ENCODE measurements at places on chromosomes 7 and 10.
A peak's percentile ranks its signal among the peaks of the same experiment; 100 is the strongest.

DNA sequence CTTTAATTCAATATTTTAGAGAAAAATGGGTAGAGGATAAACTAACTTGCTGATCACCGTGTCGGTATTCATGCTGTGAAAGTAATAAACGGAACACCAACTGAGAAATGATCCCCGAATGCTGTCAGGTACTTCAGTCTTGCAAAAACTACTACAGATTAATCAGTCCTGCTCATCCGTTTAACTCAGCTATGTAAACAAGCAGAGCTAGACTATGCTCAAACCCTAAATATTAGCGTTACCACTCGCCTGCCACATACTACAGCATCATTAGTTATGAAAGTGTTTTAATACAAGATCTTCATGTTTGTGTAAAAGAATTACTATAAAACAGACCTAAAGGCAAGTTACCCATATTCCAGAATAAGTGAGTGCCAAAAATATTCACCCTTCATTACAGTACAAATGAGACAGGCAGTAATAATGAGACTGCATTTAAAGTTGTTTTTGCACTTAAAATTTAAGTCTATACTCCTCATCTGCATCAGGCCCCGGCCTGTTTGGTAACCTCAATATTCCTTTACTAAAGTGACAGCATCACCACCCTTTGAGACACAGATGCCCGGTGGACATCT lies 952 bp downstream of the DNMBP start:
- DNase-seq: no peak

- no peak for DNase-seq
Observed at GRCh38 chr7:78620920-78621319, 822.3 kb downstream of the PHTF2 start.

GRCh38 chr10:130105724-130106123 lies 4.9 kb downstream of the C10orf143 start:
- DNase-seq: no peak

DNA sequence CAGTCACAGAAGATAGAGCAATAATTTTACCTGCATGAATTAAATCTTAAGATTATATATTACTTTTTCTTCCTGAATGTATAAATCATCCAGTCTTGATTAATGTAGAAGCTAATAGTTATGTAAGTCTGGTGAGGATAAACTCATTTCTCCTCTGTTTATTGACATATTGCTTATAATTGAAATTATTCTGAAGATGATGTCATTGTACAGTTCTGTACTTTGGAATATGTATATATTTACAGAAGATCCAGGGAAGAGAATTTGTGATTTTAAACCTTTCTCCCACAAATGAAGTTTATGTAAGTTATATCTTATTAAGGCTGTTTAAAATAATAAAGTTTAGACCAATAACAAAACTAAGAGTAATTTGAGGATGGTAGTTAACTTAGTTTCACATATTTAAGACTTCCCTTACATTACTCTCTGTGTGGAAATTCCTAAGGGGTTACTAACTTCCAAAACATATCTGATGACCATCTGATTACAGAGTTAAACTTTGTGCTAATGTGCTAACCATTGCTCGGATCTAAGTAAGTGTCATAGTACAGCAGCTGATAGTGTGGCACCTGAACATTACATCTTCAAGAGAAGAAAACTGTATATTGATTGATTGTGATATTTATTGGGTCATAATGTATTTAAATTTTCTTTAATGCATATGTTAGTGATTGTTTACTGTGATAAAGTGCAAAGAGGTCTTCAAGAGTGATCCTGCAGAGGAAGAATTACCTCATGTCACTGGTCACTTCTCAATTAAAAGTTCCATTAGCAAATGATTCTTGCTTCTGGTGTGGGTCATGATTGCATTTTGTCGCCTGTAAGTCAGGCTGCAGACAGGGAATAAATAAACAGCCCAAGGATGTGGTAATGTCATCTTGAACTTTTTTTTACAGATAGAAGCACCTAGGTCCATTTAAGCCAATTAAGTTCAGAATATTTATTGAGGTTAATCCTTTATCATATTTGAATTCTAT lies 96.9 kb downstream of the UBE3C start:
- DNase-seq: no peak

- no peak for DNase-seq
Observed at GRCh38 chr7:130351791-130352090, 7.1 kb downstream of the CPA5 start.

DNA sequence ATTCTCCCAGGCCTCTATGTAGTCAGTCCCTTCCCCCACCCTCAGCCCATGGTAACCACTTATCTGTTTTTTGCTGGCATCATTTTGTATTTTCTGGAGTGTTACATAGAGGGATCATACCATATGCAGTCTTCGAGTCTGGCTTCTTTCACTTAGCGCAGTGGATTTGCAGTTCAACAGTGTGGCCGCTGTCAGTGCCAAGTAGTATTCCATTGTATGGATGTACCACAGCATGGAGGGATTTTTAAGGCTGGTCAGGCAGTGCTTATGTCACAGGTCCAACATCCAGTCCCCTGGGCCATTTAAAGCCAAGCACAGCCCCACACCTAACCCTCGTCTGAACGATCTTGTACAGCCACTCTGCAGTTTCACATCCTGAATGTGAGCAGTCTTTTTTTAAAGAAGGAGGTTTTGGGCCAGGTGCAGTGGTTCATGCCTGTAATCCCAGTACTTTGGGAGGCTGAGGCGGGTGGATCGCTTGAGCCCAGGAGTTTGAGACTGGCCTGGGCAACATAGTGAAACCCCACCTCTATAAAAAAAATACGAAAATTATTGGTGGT lies 121.8 kb downstream of the CUX1 start:
- no peak for DNase-seq

DNA sequence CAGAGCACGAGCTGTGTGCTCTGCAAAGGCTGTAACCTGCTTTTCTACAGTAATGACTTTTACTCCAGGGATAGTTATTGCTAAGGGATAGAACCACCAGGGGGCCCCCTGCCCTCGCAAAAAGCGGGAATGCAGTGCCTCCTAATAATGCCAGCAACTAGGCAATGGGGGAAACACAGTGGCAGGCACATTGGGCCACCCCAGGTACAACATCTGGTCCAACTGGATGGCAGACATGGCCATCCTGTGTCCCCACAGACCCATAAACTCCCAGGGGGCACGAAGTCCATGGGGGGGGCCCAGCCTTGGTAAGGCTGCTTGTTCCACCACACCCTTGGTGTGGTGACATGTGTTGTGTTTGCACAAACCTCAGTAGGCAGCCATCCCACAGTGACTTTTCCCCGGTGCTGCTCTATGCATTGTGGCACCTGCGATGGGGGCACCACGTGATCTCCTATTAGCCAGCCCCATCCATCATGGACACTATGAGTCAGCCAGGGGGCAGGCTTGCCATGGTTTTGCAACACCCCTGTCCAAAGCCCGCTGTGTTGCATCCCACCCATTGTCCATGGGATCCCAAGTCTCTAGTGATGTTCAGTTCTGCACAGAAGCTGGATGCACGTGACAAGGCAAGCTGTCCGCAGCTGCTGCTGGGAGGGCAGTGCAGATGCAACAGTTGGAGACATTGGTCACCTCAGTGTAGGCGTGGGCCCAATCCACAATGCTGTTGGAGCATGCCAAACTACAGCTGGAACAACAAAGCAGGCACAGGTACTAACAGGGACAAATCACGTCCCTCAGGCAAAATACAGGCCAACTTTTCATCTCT lies 84.0 kb downstream of the ANLN start:
- DNase-seq: no peak

DNA sequence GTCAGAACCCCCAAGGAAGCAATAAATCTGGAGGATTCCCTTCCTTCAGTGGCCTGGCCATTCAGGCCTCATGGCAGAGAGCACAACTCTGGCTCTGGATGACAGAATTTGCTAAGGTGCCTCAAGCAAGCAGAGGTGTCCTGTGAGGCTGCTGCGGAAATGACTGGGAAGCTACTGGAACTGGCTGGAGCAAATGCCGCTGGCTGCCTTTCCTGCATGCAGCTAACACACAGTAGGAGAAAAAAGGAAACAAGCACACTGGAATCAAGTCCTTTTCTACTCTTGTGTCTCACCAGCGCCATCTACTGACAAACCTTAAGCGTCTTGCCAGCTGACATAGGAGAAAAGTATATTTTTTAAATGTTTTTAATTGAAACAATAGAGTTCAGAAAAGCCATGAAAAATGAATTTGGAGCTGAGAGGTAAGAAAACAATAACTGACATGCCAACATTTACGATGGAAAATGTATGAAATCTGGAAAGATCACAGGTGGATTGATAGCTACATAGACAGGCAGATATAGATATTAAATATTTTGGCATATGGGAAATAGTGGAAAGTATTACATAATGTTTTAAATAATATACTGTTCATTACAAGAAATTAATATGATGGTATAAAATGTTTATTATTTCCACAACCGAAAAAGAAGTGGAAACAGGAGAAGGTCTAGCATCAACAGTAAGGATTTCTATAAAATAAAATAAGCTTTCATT lies 951.6 kb downstream of the ANKRD7 start:
- DNase-seq: no peak

DNA sequence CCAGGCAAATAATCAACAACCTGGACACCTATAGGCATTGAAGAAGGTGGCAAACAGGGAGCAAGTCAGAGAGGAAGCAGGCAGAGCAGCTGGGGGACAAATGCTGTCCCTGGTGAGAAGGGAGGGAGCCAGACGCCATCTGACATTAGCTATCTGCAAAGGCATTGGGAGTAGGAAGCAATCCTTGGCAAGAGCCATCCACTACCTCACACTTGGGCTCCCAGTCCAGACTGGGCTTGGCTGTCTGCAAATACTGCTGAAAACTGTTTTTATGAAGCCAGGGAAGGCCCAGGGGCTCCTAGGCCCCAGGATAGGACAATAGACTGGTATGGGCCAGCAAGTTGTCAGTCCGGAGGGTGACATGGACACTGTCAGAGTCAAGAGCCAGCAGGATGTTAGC lies 132.5 kb downstream of the SORBS1 start:
- no peak for DNase-seq

DNA sequence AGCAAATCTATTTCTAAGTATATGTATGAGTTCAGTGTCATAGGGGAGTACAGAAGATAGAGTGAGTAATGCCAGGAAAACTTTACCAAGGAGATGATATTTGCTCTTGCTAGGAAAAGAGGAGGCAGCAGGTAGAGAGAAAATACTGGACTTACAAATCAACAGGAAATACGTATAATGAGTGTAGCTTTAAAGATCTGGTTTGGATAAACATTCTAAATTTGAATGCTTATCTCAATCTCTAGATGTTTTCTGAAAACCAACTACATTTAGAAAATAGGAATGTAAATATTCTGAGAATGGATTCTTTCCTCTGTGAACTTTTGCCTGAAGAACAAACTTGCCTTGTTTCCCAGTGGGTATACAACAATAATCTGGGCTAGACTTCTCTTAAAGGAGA lies 46.9 kb upstream of the GNAI1 start:
- no peak for DNase-seq

DNA sequence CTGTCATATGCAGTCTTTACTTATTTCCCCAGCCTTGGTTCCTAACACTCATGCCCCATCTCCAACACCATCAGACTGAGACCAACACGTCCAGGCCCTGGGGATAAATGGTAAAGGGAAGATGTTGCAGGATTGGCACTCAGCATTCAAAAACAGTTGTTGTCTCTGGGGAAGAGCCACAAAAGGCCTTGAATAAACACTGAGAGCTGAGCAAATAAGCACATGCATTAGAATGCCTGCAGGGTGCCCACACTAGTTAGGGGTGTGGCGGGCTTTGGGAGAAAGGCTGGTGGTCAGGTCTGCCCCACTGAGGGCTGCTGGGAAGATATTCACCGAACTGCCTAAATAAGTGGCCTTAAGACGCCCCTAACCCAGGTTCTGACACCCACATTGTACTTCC lies 391.0 kb downstream of the GFRA1 start:
- DNase-seq: no peak

DNA sequence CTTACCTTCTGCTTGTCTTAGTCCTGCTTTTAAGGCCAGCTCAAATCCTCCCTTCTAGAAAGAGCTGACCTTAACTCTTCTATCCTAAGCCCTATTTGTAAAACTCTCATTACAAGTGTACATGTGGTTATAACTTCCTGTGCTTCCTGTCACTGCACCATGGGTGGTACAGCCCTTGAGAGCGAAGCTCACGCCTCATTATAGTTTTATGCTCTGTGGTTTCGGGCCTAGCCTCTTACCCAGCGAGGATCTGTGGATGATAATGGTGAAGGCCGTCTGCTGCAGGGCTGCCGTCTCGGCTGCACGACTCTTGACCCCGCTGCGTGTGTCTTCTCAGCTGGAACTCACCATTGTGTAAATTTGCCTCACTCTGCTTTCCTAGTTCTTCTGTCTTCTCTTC lies 74.6 kb downstream of the CUL1 start:
- peak; percentile 12 for DNase-seq

GRCh38 chr10:103273041-103273441 lies 3.9 kb upstream of the INA start:
- no peak for DNase-seq

DNA sequence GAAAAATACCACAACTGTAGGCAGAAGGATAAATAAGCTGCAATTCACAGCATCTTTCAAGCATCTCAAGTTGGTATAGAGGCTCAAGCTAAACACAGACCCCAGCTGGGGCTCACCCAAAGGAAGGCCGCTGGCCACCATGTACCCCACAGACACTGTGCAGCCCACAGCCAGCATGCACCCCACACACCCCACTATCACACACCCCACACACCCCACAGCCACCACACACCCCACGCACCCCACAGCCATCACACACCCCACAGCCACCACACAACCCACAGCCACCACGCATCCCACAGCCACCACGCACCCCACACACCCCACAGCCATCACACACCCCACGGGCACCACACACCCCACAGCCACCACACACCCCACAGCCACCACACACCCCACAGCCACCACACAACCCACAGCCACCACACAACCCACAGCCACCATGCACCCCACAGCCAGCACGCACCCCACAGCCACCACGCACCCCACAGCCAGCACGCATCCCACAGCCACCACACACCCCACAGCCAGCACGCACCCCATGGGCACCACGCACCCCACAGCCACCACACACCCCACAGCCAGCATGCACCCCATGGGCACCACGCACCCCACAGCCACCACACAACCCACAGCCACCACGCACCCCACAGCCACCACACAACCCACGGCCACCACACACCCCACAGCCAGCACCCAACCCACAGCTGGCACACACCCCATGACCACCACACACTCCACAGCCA lies 214.7 kb downstream of the DNAJB6 start:
- DNase-seq: no peak

- DNase-seq: no peak
Observed at GRCh38 chr7:26305090-26305868, 13.6 kb downstream of the SNX10 start.

GRCh38 chr10:5442990-5443370 lies 30.6 kb downstream of the NET1 start:
- no peak for DNase-seq

- no peak for DNase-seq
Observed at GRCh38 chr7:96670338-96671289, 39.0 kb downstream of the SEM1 start.

- DNase-seq: no peak
Observed at GRCh38 chr10:31701546-31701945, 227.1 kb downstream of the ARHGAP12 start.

- DNase-seq: no peak
Observed at GRCh38 chr10:85788570-85788969, 578.0 kb downstream of the GRID1 start.

GRCh38 chr7:74453322-74454011 lies at the start of gene GTF2IRD1:
Gene GTF2IRD1, plus strand, starts transcription at chr7:74453906. Its CDS starts 54,175 bp downstream, at chr7:74508081.
- peak; percentile 30 for DNase-seq

GRCh38 chr10:70680899-70681730 lies 8.8 kb downstream of the ADAMTS14 start:
- DNase-seq: no peak

Measured in T-helper 2 cell treated with Interferon-gamma antibody and Interleukin-4, amounts not matched to agents 5 μg/mL and 100 μg/mL, for 36 hours (primary cell).